ENCODE measurements at places on chromosomes 12 and 14.
A peak's percentile ranks its signal among the peaks of the same experiment; 100 is the strongest.

DNA sequence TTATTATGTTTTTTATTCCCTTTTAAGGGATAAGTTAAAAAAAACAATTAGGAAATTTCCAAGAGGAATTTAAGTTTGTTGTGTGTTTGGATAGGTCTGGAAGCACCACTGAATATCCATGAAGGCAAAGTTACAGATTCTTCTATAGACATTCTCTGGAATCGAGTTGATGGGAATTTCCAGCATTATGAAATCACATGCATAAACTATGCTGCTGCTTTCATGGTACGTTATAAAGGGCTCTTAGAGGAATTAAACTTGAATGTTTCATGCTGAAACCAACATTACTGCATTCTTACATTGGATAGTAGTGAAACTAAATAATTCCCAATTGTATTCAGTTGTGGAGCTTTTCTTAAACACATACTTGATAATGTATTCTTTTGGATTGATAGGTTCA lies 21.5 kb upstream of the PTPRQ start:
- DNase-seq: no peak

- peak; percentile 26 for DNase-seq
These were observed 117.2 kb upstream of the ATP2B1 start for GRCh38 chr12:89825591-89826449.

DNA sequence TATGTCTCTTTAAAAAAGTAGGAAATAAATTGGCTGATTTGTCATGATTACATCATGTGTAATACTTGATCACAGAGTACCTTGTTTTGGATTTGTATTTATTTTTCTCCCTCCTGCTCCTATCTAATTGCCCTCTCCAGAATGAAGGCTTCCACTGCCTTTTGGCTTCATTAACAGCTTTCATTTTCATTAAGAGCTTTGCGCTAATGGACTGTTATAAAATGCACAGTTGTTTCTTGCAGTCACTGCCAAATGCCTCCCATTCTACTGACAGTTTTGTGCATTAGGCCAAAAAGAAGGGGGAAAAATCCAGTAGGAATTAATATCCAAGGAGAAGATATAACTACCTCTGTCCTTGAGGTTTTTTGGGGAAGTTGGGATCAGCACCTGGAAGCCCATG lies 159.2 kb downstream of the NRXN3 start:
- DNase-seq: no peak

- DNase-seq: no peak
These were observed 207.9 kb downstream of the TMEM132C start for GRCh38 chr12:128474916-128475315.

DNA sequence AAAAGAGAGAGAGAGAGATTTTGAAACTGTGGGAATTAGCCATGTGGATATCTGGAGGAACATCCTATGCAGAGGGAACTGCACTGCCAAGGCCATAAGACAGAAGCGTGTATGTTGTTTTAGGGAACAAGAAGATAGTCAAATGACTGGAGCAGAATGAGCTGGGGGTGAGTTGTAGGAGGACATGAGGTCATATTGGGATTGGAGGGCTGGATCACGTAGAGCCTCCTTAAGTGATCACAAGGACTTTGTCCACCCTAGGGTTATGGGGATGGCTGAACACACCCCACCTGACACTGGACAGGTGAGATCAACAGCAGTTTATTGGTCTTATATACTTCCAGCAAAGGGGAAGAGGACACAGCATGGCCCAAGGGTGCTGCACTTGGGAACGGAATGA lies 8.2 kb upstream of the CGRRF1 start:
- no peak for DNase-seq

GRCh38 chr14:97219431-97220017 lies 422.3 kb downstream of the VRK1 start:
- DNase-seq: peak; percentile 8

DNA sequence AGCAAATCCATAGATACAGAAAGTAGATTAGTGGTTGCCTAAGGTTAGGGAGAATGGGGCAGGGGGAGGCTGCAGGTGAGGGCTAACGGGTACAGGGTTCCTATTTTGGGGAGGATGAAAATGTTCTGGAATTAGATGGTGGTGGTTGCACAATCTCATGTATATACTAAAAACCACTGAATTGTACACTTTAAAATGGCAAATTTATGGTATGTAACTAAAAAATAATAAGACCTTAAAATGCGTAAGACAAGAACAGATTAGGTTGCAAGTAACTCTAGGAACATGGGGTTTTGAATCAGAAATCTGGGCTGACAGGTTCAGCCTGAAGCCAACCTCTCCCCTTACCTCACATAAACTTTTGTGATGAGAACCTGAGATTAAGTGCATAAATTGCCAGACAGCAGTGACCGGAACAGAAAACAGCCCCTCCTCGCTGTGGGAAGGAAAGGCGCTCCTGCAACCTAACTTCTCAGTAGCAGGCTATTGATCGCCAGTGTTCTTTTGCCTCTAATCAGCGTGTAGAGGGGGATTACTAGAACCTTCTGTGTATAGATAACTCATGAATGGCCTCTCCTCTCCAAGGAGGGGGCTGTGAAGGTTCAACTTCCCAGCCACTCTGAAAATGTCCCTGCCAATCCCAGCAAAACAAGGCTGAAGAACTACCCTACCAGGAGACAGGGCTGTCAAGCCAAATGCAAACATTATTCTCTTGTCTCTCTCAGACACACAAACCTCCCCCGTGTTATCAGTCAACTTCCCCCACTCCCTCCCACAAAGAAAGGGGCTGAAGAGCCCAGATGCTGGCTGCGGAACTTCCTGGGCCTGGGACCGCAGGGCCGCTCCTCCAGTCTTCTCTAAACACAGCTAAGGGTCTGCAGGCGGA lies 1.9 kb downstream of the SSH1 start:
- DNase-seq: no peak

- DNase-seq: peak; percentile 81
These were observed 94.9 kb downstream of the DUSP16 start for GRCh38 chr12:12467688-12468261.

- no peak for DNase-seq
These were observed 34.3 kb upstream of the LTA4H start for GRCh38 chr12:96069511-96070231.

DNA sequence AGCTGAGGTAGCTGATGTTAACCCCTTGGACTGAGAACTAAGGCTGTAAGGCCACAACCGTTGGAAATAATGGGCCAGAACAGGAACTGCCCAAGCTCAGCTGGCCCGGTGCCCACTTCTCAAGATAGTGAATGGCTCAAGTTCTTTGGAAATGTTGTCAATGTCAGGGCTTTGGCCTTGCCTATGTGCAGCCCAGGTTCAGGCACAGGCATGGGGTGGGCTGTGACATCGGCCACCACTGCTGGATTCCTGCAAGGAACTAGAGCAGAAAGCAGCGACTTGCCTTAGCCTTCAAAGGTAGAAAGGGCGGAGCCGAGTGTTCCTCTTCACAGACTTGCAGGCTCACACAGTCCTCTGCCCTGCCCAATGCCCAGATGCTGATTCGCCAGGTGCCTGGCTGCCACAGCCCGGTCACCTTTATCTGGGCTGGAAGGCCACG lies 291.2 kb downstream of the ZFP36L1 start:
- DNase-seq: no peak

- no peak for DNase-seq
These were observed 327.6 kb upstream of the SFSWAP start for GRCh38 chr12:131383291-131383690.

DNA sequence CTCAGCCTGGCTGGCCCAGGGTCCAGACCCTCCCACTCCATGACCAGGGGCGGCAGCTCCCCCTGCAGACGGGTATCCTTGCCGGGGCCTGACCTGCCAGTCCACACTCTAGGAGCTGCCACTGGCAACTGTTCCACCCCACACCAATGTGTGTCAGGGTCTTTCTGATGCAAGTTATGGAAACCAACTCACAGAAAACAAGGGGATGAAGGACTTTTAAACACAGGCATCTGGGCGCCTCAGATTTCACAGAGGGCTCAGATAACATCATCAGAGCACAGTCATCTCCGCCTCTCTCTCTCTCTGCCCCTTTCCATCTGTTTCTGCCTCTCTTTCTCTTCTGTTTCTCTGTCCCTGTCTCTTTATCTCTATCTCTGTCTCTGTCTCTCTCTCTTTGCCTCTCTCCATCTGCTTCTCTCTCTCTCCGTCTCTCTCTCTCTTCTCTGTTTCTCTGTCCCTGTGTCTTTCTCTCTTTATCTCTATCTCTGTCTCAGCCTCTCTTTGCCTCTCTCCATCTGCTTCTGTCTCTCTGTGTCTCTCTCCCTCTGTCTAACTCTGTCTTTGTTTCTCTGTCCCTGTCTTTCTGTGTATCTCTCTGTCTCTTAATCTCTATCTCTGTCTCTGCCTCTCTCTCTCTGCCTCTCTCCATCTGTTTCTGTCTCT lies 67.4 kb upstream of the FBRSL1 start:
- no peak for DNase-seq

DNA sequence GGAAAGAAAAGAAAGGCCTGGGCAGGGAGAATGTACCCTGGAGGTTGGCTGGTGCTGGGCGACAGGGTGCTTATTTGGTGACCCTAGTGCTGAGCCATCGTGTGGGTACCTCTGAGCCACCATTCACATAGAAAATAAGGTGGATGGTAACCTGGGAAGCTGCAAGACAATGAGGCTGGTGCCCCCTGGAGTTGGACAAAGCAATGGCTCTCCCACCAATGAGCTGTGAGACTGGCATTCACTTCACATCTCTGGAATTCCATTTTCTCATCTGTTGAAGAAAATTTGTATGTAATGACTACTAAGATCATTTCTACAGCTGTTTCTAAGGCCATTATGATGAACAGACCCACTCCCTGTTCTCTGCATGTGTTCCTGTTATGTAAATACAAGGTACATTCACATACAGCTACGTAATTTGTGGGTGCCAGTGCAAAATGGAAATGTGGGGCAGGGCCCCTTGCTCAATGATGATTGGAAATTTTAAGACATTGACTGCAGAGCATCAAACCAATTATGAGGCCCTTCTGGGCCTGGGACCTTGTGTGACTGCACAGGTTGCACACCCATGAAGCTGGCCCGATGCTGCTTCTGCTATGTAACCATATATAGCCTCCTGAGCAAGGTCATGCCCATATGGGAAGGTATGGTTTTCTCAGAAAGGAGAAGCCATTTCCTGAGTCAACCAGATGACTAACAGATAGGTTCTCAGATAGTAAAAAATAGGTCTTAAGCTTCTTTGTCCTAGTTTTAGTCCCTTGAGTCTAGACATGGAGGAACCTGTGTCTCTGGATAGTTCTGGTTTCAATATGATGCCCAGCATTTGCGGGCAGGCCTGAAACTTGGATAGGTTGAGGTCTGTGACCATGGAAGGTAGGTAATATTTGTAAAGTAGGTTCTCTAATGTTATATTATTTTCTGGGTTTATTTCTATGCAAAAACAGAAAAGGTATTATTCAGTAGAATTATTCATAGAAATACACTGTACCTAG lies 63.4 kb upstream of the IGF1 start:
- no peak for DNase-seq

GRCh38 chr12:118288174-118288573 lies 84.5 kb downstream of the TAOK3 start:
- DNase-seq: no peak

DNA sequence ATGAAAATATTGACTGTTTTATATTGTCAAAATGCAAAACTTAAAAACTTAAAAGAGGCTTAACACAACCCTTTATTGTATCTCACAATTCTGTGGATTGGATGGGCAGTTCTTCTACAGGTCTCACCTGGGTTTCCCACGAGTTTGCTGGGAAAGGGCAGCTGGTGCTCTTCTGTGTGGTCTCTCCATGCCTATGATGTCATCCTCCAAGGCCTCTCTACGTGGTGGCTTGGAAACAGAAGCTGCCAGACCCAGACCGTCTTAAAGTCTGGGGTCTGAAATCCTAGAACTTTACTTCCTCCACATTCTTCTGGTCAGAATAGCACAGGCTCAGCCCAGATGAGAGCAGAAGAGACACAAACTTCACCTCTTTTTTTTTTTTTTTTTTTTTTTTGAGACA lies 36.5 kb upstream of the KICS2 start:
- DNase-seq: no peak

GRCh38 chr14:94081386-94081820 lies 293 bp downstream of the IFI27L1 start:
- DNase-seq: no peak

GRCh38 chr12:3203713-3204112 lies 126.5 kb downstream of the TSPAN9 start:
- no peak for DNase-seq

DNA sequence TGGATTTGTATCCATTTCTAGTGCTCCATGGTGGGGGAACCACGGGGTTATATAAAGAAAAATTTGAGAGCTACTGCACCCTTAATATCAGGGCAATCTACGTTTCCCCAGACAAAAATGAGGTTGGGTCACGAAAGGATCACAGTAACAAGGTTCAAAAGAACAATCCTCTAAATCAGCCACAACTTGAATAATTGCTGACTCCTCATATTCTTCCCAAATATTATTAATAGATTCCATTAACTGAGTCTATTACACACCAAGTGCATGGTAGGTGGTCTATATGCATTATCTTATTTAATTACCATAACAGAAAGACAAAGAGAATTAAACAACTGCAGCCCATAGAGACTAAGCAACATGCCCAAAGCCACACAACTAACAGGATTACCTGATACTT lies 438.2 kb downstream of the ETNK1 start:
- DNase-seq: no peak

DNA sequence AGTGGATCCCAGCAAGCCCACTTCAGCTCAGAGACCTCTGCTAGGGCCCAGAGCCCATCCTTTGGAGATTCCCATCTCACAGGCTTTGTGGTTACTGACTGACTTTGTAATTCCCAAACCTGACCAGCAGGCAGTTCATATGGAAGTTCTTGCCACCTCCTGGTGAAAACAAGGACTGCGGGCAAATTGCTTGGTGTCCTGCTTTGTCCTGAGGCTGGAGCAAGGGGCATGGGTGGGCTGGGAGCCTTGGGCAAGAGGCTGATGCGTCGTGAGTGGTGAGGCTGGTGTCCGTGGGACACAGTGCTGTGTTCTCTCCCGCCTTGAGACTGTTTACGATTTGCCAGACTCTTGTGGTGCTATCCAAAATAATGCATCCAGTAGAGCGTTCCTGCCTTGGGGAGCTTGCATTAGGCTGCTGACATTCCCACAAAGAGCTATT lies 91.0 kb downstream of the LRRC74A start:
- no peak for DNase-seq

DNA sequence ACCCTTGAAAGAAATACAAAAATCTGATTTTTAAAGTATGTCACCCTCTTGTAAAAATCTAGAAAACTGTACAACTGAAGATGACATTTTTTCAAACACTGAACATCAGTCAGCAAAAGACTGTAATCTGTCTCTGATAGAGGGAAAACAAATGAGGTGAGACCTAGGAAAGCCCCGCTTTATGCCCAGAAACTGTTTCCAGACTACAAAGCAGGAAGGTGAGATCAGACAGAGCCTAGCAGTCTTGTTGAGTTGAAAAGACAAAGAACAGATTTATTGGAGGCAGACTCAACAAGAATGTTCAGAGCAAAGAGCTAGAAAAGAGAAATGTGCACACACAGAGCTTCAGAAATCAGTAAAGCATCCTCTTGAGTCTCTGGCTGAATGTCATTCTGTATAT lies 873.6 kb downstream of the LRFN5 start:
- no peak for DNase-seq

- DNase-seq: no peak
These were observed 84.8 kb downstream of the HELB start for GRCh38 chr12:66387117-66387516.

All from CD4-positive, alpha-beta T cell treated with Interferon alpha-2 for 1 hour (primary cell).